Uterus (tissue), 4 donors: ENCODE measurements at places on chromosomes 3 and 15. TPM values are rescaled to one million over a fixed set of nuclear protein-coding genes. Genes with fewer than 3 reads are reported as not detected.

DNA sequence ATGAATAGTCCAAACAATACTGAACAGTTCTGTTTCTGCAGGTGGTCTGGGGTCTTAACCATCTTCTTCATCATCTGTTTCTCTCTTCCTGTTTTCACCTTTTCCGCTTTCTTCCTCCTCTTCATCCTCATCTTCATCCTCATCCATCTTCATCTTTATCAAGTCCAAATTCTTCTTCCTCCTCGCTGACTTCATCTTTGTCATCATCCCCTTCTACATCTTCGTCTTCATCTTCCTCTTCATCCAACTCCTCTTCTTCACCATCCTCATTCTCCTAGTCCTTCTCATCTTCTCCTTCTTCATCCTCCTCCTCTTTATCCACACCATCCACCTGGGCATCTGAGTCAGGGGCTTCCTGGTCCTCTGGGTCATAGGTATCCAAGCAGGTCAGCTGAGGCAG lies 16.5 kb upstream of the CFAP161 start:
- no peak for DNase-seq

- no peak for DNase-seq
Observed at GRCh38 chr3:78258798-78259197, 1218.9 kb downstream of the ROBO2 start.

GRCh38 chr15:56978898-56979662 lies 60.6 kb downstream of the TCF12 start:
- no peak for DNase-seq

- no peak for DNase-seq
Observed at GRCh38 chr3:39106281-39106811, 1.1 kb downstream of the GORASP1 start.

DNA sequence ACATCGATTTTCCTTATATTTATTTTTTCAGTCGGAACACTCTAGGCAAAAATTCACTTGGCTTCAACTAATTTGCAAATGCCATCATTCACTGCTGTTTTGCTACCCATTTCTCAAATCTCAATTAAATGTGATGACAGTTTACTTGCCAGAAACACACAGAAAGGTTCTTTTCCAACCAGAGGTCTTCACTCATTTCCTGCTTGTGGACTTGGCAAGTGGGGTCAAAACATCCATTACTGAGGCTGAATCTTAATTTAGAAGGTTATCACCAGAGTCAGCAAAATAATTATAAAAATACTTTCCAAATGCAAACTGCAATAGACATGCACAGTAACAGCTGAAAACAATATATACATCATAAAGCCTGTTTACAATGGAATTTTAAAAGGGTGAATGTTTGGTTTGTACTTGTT lies 625.4 kb upstream of the TBL1XR1 start:
- DNase-seq, result no peak

DNA sequence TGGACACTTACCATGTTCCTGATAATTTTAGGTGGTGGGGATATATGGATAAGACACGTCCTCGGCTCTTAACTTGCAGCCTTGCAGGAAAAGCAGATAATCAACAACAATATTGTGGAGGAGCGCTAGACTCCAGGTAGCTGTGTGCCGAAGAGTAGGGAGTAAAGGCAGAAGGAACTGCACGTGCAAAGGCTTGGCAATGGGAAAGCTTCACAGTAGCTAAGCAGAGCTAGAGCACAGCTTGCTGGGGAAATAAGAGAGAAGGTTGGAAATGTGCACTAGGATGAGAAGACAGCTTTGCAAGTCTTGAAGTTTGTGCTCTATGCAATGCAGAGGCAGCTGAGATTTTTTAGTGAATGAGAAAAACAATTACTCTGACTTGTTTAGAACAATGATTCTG lies 12.4 kb downstream of the PSMA4 start:
- DNase-seq, result no peak

DNA sequence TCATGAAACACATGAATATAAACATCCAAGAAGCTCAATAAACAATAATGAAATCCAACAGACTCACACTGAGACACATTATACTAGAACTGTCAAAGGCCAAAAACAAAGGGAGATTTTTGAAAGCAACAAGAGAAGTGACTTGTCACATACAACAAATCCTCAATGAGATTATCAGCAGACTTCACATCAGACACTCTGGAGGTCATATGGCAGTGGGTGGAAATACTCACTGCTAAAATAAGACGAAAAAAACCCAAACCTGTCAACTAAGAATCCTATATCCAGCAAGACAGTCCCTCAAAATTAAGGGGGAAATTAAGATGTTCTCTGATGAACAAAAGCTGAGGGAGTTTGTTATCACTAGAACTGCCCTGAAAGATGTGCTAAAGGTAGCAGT lies 125.4 kb upstream of the MELTF start:
- DNase-seq, result no peak

- no peak for DNase-seq
Observed at GRCh38 chr3:46987319-46987742, 7.9 kb downstream of the NBEAL2 start.

GRCh38 chr3:126872701-126873342 lies 110.1 kb upstream of the PLXNA1 start:
- DNase-seq, result no peak

GRCh38 chr3:16429086-16429485 lies 84.4 kb downstream of the RFTN1 start:
- no peak for DNase-seq

- no peak for DNase-seq
Observed at GRCh38 chr3:178536211-178537079, at the start of gene KCNMB2. TSS of gene KCNMB2 (plus strand) at chr3:178536436.

DNA sequence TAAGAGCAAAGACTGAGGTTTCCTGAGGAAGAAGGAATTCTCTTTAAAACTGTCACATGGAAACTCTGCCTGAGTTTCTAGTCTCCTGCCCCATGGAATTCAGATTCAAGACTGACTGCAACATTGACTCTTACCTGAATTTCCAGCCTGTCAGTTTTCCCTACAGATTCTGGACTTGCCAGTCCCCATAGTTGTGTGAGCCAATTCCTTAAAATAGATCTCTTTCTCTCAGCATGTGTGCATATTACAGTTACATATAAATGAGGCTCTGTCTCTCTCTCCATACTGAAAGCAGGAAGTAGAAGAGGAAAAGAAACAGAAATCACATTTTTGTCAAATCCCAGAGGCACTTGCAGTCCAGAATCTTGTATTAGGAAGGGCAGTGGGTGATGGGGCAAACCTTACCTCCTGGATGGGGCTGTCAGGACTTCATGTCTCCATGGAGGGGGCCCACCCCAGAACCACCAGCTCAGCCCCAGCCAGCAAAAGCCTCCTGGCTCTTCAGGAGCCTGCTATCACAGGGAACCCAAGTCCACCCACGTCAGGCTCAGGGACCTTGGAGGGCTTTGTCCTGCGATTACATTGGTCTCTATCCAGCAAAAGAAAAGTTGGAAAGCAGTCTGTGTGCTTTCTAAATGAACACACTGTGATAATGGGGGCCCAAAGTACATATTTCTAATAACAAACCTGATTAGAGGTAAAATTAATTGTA lies 18.8 kb upstream of the GOLGA8J start:
- DNase-seq, result no peak

DNA sequence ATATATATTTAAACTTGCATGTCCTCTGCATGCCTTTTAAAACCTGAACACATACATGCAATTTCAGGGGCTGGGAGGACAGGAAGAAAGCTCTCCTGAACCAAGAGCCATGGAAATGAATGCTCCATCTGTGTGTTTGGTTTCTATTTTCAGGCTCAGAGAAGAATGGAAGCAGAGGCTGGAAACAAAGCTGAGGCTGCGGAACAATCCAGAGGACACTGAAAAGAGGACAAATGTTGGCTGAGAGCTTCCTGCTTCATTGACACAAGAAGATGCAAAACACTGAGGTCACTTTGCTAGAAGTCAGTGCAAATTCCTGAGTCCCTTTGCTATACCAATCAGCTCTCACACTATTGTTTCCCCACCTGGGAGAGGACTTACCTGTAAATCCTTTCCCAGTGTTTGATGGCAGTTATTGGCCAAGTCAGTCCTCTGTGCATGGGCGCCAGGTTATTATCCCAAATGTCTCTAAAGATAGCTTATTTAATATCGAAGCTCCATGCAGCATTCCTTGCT lies 12.7 kb downstream of the FAM240A start:
- DNase-seq, result no peak

DNA sequence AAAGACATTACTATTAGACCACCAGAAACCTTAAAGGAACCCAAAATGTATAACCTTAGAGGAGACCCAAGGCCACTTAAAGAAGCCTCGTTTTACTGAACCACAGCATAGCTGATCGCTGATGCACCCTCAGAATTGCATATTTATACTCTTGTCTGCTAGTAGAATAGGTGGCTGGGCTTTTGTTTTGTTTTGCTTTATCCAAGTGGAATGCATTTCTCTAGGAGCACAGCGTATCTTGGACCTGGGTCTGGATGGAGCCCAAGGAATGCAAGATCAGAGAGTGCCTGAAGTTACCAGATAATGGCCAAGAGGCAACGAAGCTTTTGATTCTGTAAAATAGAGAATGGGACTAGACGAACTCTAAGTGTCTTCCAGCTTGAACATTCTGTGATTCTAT lies 129.2 kb upstream of the COL8A1 start:
- DNase-seq, result no peak

B3GNT5 gene
- 9.7 TPM for total RNA-seq

SLITRK3 gene
- total RNA-seq, result 31.7 TPM

RARB gene
- total RNA-seq, result 6.7 TPM

HIGD2B gene
- not detected for total RNA-seq

CHAC1 gene
- total RNA-seq, result 0.35 TPM

CTXN2 gene
- total RNA-seq, result not detected

ACKR4 gene
- total RNA-seq, result 4.1 TPM

SPTSSB gene
- under 0.01 TPM for total RNA-seq

GRK7 gene
- not detected for total RNA-seq

GOLGA8S gene
- total RNA-seq, result 0.24 TPM
